Fibroblast of skin of abdomen (primary cell): ENCODE measurements at places on chromosomes 11 and 22.

- DNase-seq, result no peak
Measured at GRCh38 chr11:82776377-82776776, 42.7 kb upstream of the FAM181B start.

- no peak for DNase-seq
Measured at GRCh38 chr11:60921777-60922335, 2.4 kb upstream of the TMEM132A start.

- DNase-seq, result no peak
Measured at GRCh38 chr11:122393209-122393860, 262.2 kb upstream of the UBASH3B start.

GRCh38 chr11:67052891-67053290, 3.8 kb upstream of the RHOD start:
- no peak for DNase-seq

- peak; percentile 78 for DNase-seq
Measured at GRCh38 chr11:23211221-23211620, 350.9 kb upstream of the CCDC179 start.

DNA sequence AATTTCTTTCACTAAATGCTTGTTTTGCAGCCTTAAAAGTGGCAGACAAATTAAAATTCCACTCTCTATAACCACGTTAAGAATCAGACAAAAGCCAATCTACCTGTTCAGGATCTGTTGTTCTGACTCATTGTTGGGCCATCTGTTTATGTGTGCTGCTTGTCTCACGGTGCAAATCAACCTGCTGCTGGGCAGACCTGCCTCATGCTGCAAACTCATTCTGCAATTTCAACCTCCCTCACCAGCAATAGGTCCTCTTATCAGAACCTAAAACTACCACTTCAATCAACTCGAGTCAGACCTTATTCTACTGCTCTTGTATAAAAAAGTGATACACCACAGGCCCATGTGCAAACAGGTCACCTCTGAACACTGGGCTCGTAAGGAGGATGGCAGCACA, 75.1 kb downstream of the LARGE2 start:
- no peak for DNase-seq

DNA sequence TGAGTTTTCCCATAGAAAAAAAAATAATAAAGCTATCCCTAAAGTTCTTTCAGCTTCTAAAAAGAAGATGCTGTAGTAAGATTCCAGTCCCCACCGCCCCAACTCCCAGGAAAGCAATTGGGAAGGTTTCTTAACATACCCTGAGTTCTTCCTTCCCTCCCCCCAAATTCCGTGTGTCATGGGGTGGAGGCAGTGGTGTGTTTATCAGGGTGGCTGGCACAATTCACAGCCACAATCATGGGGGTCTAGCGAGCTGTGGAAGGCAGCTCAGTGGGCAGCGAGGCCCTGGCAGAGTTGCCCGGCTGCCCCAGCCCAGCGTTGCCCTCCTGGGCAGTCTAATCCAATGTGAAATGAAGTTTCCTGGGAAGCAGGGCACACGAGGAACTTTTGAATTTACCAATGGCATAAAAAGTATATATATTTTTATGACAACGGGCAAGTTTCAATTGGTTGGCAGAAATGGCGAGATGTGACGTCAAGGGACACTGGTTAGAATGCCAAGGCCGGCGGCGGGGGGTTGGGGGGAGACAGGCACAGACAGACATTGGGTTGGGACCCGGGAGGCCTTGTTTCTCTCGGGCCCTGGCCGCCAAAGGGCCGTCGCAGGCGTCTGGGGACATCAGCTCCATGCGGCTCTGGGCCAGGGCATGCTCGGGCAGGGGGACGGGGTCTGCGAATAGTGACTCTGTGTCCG, 80.7 kb upstream of the PPARA start:
- peak; percentile 90 for DNase-seq

- DNase-seq, result no peak
Measured at GRCh38 chr22:45376009-45376408, 37.4 kb downstream of the SMC1B start.
